Kidney epithelial cell (primary cell): ENCODE measurements at places on chromosomes 2 and 18. TPM values are rescaled to one million over a fixed set of nuclear protein-coding genes. Genes with fewer than 3 reads are reported as not detected.

The EMILIN1 gene
- total RNA-seq, result 7.4 and 9.5 TPM in 2 replicates

The RUFY4 gene
- not detected in 2 replicates for total RNA-seq

The LRP1B gene
- 0.34 and 0.38 TPM in 2 replicates for total RNA-seq

The NTSR2 gene
- total RNA-seq, result not detected in 2 replicates

The HPCAL1 gene
- total RNA-seq, result 33.7 and 41.3 TPM in 2 replicates

The SLC4A3 gene
- 11.6 TPM in 2 replicates for total RNA-seq

The SERPINB11 gene
- total RNA-seq, result not detected in 2 replicates

The MOCOS gene
- 15.3 and 20.7 TPM in 2 replicates for total RNA-seq

The SLC23A3 gene
- total RNA-seq, result 0.84 and 1.2 TPM in 2 replicates

The CIB4 gene
- not detected in 2 replicates for total RNA-seq

The TTR gene
- not detected in 2 replicates for total RNA-seq

The MYO1B gene
- 62.8 and 66.3 TPM in 2 replicates for total RNA-seq
